ENCODE measurements at places on chromosomes 2 and 18.

DNA sequence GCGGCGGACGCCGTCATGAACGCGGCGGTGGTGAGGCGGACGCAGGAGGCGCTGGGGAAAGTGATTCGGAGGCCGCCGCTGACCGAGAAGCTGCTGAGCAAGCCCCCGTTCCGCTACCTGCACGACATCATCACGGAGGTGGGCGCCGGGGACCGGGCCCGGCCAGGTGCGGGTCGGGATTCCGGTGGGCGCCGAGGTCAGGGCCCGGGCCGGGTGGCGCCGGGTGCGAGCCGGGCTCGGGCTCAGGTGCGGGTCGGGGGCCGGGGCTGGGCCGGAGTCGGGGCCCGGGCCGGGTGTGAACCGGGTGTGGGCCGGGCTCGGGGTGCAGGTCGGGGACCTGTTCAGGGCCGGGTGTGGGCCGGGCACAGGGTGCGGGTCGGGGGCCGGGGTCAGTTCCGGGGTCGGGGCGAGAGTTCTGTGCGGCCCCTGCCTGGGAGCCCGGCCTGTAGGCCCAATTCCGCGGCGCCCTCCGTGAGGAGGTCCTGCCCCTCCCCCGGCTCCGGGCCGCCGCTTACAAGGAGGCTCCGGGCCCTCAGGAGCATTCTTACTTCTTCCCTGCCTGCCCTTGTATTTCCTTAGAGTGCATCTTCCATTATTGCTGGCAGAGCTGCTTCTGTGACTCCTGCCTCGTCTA, 447 bp downstream of the TRAF3IP1 start:
- peak; percentile 15 for DNase-seq

GRCh38 chr2:208406474-208407451, at the start of gene PTH2R:
Gene PTH2R, plus strand, starts transcription at chr2:208406792. Its CDS starts 252 bp downstream, at chr2:208407044.
- no peak for DNase-seq

GRCh38 chr2:27724905-27725701, 46.4 kb upstream of the MRPL33 start:
- no peak for DNase-seq

DNA sequence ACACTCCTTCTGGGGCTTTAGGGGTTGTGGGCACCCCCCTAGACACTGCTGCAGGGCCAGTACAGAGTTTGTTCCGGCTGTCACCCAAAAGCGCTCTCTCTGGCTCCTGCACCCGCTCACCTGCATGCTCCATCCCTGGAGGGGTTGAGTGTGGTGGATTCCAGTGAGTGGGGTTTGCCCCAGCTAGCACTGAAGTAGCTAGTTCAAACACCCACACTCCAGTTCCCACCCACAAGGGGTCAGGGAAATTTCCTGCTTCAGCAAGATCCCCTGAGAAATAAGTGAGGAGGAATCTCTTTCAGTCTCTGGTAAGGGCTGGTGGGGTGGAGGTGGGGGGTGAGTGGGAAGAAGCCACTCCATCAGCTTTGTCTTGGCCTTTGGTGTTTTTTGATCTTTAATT, 73.6 kb downstream of the TMEM17 start:
- no peak for DNase-seq
